ENCODE measurements at places on chromosomes 4 and X.

DNA sequence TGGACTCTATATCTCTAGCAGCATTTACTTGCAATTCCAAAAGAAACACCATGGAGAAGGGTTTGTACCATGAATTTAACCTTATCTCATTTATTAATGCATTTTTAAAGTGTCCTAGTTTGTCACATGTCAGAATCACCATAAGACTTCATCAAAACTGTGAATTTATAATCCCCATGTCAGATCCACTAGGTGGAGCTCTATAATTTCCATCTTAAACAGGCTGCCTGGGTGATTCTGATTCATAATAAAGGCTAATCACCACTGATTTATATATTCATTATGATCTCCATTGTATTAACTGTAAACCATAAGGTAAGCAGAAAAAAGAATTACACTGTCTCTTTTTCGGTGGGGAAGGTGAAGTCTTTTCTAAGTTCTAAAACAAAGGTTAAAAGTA lies 4.0 kb downstream of the TCEAL2 start:
- DNase-seq = no peak

DNA sequence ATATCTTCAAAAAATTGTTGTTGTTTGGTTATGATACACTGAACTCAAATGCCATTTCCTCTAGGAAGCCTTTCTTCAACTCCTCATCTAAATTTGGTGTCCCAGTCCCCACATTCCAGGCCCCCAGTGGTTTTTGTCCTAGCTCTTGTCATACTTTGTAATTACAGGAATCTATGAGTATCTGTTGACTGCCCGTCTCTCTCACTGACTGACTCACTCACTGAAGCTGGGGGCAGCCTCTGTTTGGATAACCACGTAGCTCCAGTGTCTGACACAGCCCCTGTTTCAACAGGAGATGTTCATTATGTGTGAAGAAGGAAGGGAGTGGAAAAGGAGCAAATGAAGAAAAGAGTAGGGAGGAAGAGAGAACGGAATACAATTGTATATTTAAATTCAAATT lies 284.1 kb upstream of the TENM3 start:
- DNase-seq = no peak

- DNase-seq = no peak
Measured at GRCh38 chr4:64000241-64000640, 409.0 kb downstream of the TECRL start.

GRCh38 chr4:114208574-114209151 lies 229.2 kb upstream of the ARSJ start:
- DNase-seq = no peak

DNA sequence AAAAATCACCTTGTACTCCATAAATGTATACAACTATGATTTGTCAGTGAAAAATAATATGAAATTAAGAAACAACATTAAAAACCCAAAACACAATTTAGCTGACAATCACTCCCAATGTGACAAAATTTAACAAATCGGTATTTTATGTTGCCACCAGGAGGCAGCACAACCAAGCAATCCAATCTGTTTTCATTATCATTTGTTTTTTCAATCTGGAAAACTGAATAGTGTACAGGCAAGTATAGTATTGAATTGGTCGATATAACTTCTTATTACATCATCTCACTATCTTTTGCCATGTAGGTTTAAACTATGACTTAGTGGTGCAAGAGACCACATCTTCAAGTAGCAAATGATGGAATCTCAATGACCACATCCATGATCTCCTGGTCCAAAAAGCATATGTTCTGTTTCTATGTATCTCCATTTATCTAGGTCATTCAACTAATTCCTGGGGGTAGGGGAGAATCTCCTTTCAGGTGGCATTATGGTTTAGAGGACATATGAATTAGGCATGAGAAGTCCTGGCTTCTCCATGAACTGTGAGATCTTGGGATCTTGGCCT lies 112.9 kb upstream of the AGA start:
- DNase-seq = no peak

GRCh38 chr4:2411786-2412510 lies 6.5 kb downstream of the ZFYVE28 start:
- DNase-seq = no peak

- no peak for DNase-seq
Measured at GRCh38 chrX:74521961-74522751, 92.3 kb downstream of the RLIM start.

DNA sequence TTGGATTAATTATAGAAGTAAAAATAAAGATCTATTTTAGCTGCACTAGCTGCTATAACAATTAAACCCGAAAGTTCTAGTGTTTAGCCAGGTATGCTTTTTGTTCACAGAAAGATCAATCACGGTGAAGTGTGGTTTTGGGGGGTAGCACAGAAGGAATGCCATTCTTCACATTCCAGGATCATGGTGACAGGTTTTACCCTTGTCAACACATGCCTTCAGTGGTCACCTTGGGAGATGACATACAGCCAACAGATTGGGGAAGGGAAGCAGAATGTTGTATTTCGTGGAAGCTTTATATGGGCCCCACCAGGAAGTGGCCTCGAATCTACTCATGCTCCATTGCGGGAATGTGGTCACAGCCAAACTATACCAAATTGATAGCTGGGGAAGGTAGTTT lies 753.6 kb downstream of the RAPGEF2 start:
- no peak for DNase-seq

GRCh38 chrX:39212456-39212855 lies 411.2 kb downstream of the MID1IP1 start:
- no peak for DNase-seq

DNA sequence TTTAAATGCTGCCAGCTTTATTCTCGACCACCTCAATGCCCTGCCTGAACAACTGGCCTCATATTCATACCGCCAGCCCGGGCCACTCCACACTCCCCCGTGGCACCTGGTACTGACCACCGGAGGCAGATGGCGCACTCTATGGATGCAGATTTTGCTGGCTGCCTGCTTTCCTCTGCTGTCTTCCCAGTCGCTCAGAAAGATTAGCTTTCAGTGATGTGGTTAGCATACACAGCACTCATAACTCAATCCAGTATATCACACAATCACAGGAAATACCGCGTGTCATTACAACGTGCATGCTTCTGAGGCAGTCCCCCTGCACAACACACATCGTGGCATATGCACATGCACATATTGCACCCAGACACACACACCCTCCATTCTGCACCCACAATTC lies 147.2 kb upstream of the BCOR start:
- DNase-seq = no peak

All from anterior cingulate cortex (tissue), 58 donors.